ENCODE measurements at places on chromosomes 12 and 14.

DNA sequence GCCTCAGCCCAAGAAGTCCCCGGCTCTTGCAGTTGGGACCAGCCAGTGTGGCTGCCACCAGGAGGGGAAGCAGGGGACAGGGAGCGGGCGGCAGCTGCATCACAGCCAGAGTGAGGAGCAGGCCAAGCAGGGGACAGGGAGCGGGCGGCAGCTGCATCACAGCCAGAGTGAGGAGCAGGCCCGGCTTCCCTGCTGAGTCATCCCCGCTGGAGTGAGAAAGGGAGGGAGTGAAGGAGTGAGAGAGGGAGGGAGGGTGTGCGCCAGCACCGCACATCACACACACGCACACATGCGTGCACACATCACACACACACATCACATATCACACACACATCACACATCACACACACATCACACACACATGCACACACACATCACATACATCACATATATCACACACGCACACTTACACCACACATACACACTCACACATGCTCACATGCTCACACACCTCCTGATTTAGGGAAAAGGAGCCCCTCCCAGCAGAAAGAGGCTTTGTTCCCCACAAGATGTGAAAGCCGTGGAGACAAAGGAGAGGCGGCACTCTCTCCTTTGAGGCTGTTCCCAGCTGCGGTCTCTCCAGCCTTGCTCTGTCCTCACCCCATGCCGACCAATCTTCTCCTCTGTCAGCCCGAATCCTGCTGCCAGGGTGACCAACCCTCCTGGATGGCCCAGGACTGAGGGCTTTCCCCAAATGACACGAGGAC lies 16.7 kb upstream of the ZDHHC22 start:
- DNase-seq, result peak; percentile 92

GRCh38 chr12:16955083-16955657 lies 349.2 kb upstream of the LMO3 start:
- no peak for DNase-seq

DNA sequence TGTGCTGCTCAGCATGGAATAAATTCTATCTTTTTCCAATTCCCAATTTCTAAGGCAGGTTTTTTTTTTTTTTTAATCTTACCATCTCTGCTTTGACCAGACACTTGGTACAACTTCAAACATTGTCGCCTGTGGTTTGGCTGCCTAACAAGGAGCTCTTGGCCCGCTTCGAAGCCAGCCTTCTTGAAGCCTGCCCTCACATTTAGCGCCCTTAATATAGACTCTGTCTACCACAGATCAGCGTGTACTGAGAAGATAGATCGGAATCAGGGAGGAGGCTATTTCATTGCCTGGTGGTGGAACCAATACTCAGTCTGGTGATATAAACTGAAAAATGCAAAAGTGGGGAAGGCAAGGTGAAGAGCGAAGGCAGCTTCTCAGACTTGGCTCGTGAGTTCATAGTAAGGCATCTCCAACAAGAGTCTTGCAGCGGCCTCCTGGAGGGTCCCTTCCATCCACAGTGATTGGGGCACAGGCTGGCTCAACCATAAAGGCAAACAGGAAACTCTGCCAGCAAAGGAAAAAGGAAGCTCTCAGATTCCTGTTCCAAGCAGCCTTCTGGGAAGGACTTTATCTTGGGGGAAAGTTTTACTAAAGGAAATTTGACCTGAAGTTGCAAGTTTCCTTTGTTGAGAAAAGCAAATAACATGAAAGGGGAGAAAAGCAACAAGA lies 103.2 kb upstream of the BCL2L14 start:
- DNase-seq, result no peak

GRCh38 chr12:29102741-29103140 lies 46.3 kb upstream of the FAR2 start:
- DNase-seq, result no peak

- peak; percentile 66 for DNase-seq
These were observed 41.6 kb downstream of the UBE3B start for GRCh38 chr12:109518820-109519665.

GRCh38 chr14:74509587-74510222 lies 16.1 kb downstream of the ISCA2 start:
- DNase-seq, result no peak

GRCh38 chr14:61549425-61549824 lies 145.9 kb upstream of the HIF1A start:
- DNase-seq, result no peak

DNA sequence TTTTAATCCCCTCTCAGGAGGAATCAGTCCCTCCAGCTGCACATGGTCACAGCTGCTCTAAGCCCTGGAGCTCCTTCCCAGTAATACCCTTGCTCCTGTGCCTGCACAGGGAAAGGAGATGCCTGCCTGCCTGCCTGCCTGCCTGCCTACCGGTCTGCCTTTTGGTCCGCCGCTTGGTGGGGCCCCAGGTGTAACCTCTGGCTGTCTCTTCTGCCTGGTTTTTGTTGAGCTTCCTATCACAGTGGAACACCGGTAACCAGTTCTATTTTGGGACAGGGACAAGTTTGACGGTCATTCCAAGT lies 99.8 kb downstream of the DAD1 start:
- DNase-seq, result no peak

- no peak for DNase-seq
These were observed 52.9 kb downstream of the SETD3 start for GRCh38 chr14:99427632-99428300.

DNA sequence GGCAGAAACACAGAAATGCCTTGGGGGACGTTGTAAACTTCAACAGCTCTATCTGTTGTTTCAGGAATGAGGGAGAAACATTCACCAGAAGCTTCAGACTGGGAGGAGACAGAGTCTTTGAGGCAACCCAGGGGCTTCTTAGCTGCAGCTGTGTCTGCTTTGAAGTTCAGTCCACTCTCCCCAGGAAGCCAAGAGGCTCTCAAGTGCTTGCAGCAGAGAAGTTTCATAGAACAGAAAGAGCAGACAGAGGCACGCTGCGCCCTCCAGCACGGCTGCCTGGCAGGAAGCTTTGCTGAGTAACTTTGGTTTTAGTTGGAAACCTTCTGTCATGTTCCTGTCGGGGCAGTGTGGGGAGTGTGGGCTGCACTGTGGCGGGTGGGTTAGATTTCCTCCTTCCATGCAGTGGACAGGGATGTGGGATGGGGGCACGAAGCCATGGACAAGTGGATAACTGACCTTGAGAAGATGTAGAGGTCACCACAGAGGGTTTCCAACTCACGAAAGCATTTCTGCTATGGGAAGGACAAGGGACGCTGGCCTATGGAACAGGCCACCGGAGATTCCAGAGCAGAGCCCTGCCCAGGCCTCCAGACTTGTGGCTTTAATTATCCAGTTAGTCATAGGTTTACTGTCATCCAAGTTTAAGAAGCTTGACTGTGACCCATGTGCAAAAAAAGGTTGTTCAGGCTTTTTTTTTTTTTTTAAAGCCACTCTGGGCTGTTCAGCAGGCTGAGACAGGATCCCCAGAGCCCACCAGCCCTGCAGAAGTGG lies 107.7 kb downstream of the ARF6 start:
- DNase-seq, result no peak

DNA sequence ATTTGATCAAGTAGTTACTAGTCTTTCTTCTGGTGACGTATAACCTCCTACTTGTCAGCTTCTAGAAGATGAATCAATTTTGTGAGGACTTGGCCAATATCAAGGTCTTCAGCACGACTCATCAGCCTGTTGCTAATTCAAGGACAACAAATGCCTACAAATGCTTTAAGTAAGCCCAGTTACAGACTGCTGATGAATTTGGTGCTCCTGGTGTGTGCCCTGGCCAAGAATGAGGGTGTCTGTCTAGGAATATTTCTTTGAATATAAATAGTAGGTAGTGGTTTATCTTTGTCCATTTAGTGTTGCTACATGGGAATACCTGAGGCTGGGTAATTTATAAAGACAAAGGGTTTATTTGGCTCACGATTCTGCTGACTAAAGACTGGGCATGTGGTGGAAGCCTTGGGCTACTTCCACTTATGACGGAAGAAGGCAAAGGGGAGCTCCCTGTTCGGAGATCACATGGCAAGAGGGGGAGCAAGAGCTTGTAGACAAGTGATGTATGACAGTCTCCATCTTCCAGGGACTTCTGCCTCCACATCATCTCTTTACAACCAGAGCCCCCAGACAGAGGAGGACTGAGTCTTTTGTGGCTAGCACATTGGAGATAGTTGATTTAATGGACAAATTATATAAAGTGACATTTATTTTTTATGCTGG lies 180.2 kb downstream of the CRADD start:
- no peak for DNase-seq

- no peak for DNase-seq
These were observed 20.4 kb upstream of the GPATCH2L start for GRCh38 chr14:76131071-76131965.

- DNase-seq, result peak; percentile 72
These were observed at the start of gene LTB4R for GRCh38 chr14:24310646-24311604. TSS of gene LTB4R (plus strand) at chr14:24311502. CDS start at chr14:24315652, 4,150 bp downstream.

DNA sequence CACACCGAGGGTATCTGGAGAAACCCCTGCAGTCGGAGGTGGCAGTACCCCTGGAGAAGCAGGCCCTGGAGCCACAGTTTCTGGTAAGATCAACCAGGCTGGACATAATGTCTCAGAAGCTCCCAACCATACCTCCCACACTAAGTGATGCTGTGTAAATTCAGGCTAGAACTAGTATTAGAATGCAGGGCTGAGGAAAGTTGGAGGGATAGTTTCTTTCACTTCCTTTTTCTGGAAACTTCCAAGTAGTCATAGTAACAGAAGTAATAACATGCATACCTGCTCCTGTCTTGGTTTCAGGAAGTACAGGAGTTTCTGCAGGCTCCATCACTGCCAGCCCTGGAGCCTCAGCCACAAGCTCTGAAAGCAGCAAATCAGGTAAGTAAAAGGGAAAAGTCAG lies 228.1 kb upstream of the CNTN1 start:
- DNase-seq, result no peak

DNA sequence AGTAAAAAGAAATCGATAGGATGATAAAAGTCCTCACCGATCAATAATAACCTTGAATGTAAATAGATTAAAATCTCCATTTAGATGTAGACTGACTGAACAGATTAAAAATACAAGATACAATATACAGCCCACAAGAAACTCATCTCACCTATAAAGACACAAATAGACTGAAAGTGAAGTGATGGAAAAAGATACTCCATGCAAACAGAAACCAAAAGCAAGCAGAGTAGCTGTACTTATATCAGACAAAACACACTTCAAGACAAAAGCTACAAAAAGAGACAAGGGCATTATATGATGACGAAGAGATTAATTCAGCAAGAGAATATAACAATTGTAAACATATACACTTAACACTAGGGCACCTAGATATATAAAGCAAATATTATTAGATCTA lies 444.8 kb downstream of the RGS6 start:
- DNase-seq, result no peak

DNA sequence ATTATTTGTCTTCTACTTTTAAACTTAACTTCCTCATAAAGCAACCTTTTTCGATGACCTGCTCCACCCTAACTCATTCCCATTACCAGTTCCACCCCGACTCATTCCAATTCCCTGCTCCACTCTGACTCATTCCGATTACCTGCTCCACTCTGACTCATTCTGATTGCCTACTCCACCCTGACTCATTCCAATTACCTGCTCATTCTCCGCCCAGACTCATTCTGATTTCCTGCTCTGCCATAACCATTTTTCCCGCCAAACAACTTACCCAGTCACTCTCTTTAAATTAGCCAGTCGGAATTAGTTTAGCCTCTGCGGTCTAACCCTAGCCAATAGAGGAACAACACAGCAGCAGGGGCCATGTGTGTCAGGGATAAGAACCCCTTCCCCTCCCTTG lies 249.1 kb downstream of the DPY19L2 start:
- DNase-seq, result no peak

DNA sequence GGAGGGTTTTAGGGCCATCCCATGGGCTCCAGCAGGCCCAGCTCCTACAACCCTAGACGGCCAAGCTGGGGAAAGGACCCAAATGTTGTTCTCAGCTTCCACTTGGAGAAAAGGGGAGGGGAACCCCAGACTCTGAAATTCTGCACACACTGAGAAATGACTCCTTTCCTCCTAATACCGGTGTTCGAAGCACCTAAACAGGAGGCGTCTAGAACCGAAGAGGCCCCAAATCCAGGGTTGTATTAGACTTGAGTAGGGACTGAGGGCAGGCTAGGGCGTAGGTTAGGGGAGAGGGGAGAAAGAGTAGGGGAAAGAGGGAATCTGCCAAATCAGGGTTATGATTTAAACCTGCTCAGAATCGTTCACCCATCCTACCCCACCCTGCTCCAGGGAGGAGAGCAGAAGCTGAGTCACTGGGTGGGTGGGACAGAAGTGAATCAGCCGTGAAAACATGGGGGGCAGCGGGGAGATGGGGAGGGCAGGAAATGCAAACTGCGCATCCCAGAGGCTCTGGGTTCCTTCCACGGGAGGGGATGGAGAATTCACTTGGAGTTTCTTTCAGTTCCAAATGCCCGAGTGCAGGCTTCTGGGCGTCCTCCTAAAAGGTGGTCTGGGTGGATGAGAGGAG lies 1.0 kb downstream of the IGFBP6 start:
- DNase-seq, result no peak

GRCh38 chr12:16586350-16587109 lies 19.4 kb downstream of the LMO3 start:
- no peak for DNase-seq

GRCh38 chr14:30158299-30158698 lies 230.7 kb upstream of the PRKD1 start:
- no peak for DNase-seq

- DNase-seq, result no peak
These were observed 128.4 kb downstream of the FOXA1 start for GRCh38 chr14:37466623-37467088.

DNA sequence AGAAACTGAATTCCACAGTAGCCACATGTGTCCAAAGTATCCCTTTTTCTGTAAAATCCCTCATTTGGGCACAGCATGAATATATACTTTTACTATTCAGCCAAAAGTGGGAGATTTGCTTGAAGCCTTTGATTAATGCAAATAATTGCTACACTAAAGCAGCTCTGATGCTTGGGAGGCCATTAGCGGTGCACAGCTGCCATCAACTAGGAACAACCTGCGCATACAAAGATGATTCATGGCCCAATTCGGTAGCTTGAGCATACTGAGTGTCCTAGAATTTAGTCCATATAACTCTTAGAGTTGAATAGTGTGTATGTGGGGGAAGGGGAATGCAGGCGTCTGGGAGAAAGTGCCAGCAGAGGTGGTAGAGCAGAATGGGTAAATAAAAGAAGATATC lies 277.0 kb upstream of the RMST start:
- DNase-seq, result no peak

DNA sequence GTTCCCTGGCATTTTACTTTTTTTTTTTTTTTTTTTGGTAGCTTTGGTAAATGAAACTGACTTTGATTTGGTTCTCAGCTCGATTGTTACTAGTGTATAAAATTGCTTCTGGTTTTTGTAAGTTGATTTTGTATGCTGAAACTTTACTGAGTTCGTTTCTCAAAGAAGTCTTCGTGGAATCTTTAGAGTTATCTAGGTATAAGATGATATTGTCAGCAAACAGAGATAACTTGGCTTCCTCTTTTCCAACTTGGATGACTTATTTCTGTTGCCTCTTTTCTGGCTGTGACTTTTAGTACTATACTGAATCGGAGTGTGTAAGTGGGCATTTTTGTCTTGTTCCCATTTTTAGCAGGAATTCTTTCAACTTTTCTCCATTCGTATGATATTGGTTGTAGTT lies 28.1 kb downstream of the USP15 start:
- no peak for DNase-seq

Data from NCI-H2107 (cell line).